ENCODE measurements at places on chromosomes 11 and 22.

DNA sequence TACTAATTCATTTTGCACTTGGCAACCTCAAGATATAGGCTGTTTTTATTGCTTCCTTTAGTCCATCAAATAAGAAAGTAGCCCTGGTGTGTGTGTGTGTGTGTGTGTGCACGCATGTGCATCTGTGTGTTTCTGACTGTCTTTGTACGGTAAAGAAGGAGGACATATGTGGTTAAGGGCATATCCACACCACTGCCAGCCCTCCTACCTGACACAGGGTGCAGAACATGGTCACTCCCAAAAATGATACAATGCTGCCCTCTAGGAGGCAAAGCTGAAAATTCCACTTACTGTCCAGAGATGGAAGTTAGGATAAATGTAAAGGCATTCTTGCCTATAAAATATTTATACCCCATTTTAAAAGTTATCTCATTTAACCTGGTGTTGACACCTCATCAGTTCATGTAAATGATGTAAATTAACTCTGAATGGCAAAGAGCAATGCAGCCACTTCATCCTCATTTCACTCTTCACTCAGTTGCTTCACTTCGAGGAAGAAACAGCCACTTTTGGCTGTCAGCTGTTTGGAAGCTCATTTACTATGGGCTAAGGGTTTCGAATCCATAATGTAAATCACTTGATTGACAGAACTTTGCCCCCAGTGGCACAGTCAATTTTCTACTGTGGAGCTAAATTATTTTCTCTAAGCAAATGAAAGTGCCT lies 83.1 kb upstream of the MTNR1B start:
- peak; percentile 29 for DNase-seq
- no peaks in the 10 kb centered on the region for H3K4me1 ChIP-seq
- no peak overlapping the region for H3K4me3 ChIP-seq
- H3K36me3 ChIP-seq = no peaks in the 10 kb centered on the region
- no peaks in the 10 kb centered on the region for H3K27me3 ChIP-seq
- H3K27ac ChIP-seq = no peak overlapping the region

GRCh38 chr11:108364159-108364558 lies 103.2 kb downstream of the C11orf65 start:
- H3K27me3 ChIP-seq = no peaks in the 10 kb centered on the region
- H3K4me1 ChIP-seq = no peaks in the 10 kb centered on the region
- no peak overlapping the region for H3K27ac ChIP-seq
- no peak overlapping the region for H3K4me3 ChIP-seq
- peaks cover 50% of the 10 kb centered on the region for H3K36me3 ChIP-seq

DNA sequence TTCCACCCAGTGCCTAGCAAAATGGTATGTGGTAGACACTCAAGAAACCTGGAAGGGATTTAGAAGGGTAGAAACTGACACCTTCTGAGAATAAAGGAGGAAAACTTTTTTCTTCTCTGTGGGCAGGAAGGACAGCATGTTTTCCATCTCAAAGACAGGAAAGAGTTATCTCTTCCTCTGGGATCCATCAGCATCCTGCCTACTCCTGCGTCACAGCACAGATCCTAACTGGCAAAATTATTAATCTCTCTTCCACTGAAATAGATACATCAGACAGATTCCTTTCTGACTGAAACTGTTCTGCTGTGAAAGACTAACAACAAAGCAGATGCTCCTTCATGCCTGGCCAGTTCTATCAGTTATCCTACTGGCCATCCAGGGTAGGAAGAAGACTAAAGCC lies 147.2 kb downstream of the SPON1 start:
- no peaks in the 10 kb centered on the region for H3K36me3 ChIP-seq
- no peak overlapping the region for H3K27ac ChIP-seq
- H3K4me1 ChIP-seq = no peaks in the 10 kb centered on the region
- H3K27me3 ChIP-seq = peaks cover 6% of the 10 kb centered on the region
- DNase-seq = no peak
- H3K4me3 ChIP-seq = no peak overlapping the region

DNA sequence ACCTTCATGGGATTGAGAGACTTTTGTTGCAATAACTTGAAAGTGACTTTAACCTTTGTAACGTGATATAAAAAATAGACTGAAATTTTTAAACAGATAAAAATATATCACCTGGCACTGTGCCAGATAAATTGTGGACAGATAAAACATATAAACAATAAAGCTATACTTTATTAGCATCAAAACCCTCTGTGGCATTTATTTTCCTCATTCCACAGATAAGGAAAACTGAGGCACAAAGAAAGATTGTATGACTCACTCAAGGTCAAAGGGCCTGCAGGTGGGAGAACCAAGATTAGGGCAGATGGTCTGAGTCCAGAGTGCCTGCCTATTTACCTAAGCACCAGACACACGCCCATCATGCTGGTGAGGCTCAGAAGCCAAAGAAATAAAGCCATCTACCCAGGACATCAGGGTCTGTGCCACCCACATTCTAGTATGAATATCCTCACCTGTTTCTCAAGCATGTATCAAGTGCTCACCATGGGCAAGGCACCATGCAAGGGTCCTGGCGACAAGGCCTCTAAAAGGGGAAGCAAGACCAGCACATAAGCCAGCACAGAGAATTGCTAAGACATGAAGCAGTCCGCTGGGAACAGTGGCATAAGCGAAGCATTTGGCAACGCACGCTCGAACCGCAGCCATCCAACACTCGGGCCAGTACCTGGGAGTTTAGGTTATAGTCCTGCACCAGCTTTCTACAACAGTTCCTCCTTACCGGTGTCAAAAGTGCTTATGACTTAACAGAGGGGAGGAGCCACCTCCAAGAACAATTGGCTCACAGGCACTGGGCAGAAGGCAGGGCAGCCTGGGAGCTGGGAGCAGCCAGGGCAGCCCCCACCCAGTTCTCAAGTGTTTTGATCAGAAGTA lies 17.6 kb downstream of the MYH9 start:
- peaks cover 77% of the 10 kb centered on the region for H3K36me3 ChIP-seq
- H3K27ac ChIP-seq = peak overlapping the region; percentile 88
- no peaks in the 10 kb centered on the region for H3K27me3 ChIP-seq
- peaks cover 96% of the 10 kb centered on the region for H3K4me1 ChIP-seq
- peak overlapping the region; percentile 78 for H3K4me3 ChIP-seq

DNA sequence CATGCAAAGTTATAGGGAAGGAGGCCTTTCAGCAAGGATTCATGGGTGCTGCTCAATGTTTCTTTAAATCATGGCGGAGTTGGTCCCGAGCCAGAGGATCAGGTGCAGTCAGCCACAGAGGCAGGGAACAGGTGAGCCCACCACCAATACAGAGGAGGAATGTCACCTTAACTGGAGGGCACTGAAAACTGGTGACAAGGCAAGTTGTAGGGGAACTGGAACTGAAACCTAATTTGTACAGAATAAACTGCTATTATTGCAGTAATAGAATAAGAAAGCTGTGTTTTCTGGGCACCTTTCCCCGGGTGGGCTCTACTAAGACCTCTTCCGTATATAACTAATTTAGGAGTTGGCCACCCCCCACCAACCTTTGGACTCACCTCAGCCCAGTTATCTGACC lies 296.0 kb upstream of the NARS2 start:
- H3K36me3 ChIP-seq = no peaks in the 10 kb centered on the region
- no peak overlapping the region for H3K27ac ChIP-seq
- no peak overlapping the region for H3K4me3 ChIP-seq
- no peaks in the 10 kb centered on the region for H3K4me1 ChIP-seq

- H3K4me1 ChIP-seq = peaks cover 17% of the 10 kb centered on the region
- peaks cover 10% of the 10 kb centered on the region for H3K27me3 ChIP-seq
- H3K27ac ChIP-seq = no peak overlapping the region
- H3K36me3 ChIP-seq = no peaks in the 10 kb centered on the region
Measured at GRCh38 chr11:118058311-118059245, 18.3 kb upstream of the TMPRSS4 start.

GRCh38 chr11:7457211-7457610 lies 28.1 kb upstream of the OLFML1 start:
- H3K4me3 ChIP-seq = no peak overlapping the region
- H3K36me3 ChIP-seq = no peaks in the 10 kb centered on the region
- DNase-seq = no peak
- H3K27me3 ChIP-seq = no peaks in the 10 kb centered on the region
- no peak overlapping the region for H3K27ac ChIP-seq
- H3K4me1 ChIP-seq = peaks cover under 1% of the 10 kb centered on the region

All from activated CD8-positive, alpha-beta T cell treated with anti-CD3 and anti-CD28 coated beads, Interleukin-2, amount 10 ng/mL, durations not matched to agents 7 days and 5 days (primary cell).